ENCODE measurements at places on chromosomes 1 and 21. TPM values are rescaled to one million over a fixed set of nuclear protein-coding genes. Genes with fewer than 3 reads are reported as not detected.

GRCh38 chr1:204285436-204286305 is 71.9 kb upstream of the GOLT1A start:
- H3K27me3 ChIP-seq = no peaks in the 10 kb centered on the region
- no peak overlapping the region for H3K27ac ChIP-seq
- no peak for DNase-seq
- H3K36me3 ChIP-seq = no peaks in the 10 kb centered on the region
- no peak overlapping the region for H3K4me3 ChIP-seq

DNA sequence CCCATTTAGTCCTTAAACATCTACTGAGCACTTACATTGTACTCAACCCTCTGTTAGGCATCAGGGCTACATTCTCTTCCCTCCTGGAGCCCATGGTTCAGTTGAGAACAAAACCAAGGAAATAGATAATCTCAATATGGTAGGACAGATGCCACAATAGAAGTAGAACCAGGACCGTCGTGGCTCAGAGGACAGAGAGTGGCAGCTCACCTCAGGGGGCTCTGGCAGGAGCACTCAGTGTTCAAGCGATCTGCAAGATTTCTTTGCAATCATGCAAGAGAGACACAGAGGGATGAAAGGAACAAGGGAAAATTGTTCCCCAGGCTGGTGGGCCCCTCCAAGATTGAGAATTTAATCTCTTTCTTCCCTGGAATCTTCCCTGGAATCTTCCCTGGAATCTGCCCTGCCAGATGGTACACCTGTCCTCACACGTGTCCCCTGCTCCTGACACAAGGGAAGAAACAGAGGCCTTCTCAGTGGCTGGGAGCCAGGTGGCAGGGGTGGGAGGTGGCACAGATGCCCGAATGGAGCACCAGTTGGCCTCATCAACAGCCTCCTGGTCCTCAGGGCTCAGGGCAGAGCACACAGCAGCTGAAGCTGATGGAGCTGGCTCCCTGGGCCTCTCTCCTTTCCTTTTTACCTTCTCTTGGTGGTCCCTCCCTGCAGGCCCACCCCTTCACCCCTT is 135.4 kb downstream of the PLXNA2 start:
- H3K4me1 ChIP-seq = peaks cover 7% of the 10 kb centered on the region
- H3K36me3 ChIP-seq = no peaks in the 10 kb centered on the region
- no peak overlapping the region for H3K27ac ChIP-seq
- H3K27me3 ChIP-seq = no peaks in the 10 kb centered on the region

DNA sequence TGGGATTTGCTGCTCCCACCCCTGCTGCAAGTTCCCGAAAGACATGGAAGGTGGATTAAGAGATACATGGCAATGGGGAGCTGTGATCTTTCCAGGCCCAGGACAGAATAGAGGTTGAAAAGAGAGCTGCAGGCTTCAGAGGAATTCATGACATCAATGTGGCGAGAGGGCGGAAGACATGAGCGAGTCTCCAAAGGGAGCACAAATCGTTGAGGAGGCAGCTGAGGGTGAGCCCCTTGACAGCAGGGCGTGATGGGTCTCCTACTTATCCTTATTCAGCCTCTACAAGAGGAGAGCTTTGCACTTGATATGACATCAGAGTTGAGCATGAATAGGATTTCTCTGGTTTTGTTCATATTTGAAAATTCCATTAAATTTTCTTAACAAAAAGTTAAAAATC is 45.5 kb upstream of the TACSTD2 start:
- H3K4me3 ChIP-seq = no peak overlapping the region
- H3K27ac ChIP-seq = no peak overlapping the region

Gene FAM167B
- 3.7 TPM for total RNA-seq

Gene MPC2
- total RNA-seq = 17.7 TPM

Gene GJA5
- total RNA-seq = 11.5 TPM

- no peaks in the 10 kb centered on the region for H3K36me3 ChIP-seq
- no peak overlapping the region for H3K27ac ChIP-seq
- no peak overlapping the region for H3K4me3 ChIP-seq
- H3K4me1 ChIP-seq = peaks cover 28% of the 10 kb centered on the region
- no peaks in the 10 kb centered on the region for H3K27me3 ChIP-seq
- no peak for DNase-seq
These were observed 5.4 kb downstream of the MEAF6 start for GRCh38 chr1:37509181-37509580.

GRCh38 chr1:224620105-224620504 is 4.0 kb downstream of the CNIH3 start:
- no peak for DNase-seq
- H3K27ac ChIP-seq = no peak overlapping the region
- H3K4me1 ChIP-seq = peaks cover 21% of the 10 kb centered on the region
- no peaks in the 10 kb centered on the region for H3K27me3 ChIP-seq
- no peaks in the 10 kb centered on the region for H3K36me3 ChIP-seq

DNA sequence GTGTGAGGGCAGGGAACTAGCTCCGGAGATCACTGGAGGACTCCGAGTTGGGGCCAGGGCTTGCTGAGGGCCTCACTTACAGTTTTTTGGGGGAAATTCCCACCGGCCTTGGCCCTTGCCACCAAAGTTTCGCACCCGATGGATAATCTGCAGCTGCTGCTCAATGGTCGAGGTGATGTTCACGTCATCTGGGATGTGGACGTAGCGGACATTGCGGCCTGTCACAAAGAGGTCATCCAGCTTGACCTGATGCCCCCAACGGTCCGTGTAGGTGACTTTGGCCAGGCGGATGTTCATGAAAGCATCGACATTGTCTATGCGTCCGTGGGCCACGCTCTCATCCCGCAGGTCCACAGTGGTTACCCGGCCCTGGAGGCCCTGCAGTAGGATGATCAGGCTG is 4.0 kb downstream of the LSM10 start:
- H3K36me3 ChIP-seq = peaks cover 29% of the 10 kb centered on the region
- peaks cover 16% of the 10 kb centered on the region for H3K4me1 ChIP-seq
- no peak for DNase-seq
- H3K4me3 ChIP-seq = no peak overlapping the region
- H3K27ac ChIP-seq = no peak overlapping the region

Gene SPRR5
- not detected for total RNA-seq

Gene BTBD8
- total RNA-seq = 6.1 TPM
